Left lobe of liver (tissue), 2 donors: ENCODE measurements at places on chromosomes 5 and 9. TPM values are rescaled to one million over a fixed set of nuclear protein-coding genes. Genes with fewer than 3 reads are reported as not detected.
A peak's percentile ranks its signal among the peaks of the same experiment; 100 is the strongest.

Gene WNT8A
- not detected for total RNA-seq

Gene TAF11L4
- total RNA-seq = not detected

Gene HTR1A
- not detected for total RNA-seq

Gene SLC27A4
- 30.3 TPM for total RNA-seq

Gene PCDHGB1
- 0.63 TPM for total RNA-seq

Gene HMCN2
- total RNA-seq = 3.0 TPM

Gene PCDHA9
- not detected for total RNA-seq

DNA sequence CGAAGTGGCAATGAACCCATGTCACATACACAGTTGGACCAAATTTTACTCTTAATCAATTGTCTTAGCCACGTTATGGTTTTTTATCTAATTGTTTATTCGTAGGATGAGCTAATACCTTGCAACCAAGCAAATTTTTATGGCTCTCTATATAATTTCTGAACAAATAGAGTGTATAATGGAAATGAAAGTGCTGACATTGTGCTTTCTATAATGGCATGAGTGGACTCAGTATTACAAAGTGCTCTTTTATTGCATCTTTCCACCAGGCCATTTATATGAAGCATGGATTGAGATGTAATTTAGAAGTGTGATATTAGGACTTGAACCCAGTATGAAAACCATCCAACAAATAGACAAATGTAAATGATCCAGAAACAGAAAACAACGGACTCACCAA is 1096.0 kb downstream of the DTWD2 start:
- DNase-seq = no peak

- DNase-seq = no peak
Measured at GRCh38 chr9:91275655-91276054, 86.1 kb downstream of the AUH start.

GRCh38 chr5:98205691-98206461 is 567.6 kb upstream of the RGMB start:
- DNase-seq = no peak

DNA sequence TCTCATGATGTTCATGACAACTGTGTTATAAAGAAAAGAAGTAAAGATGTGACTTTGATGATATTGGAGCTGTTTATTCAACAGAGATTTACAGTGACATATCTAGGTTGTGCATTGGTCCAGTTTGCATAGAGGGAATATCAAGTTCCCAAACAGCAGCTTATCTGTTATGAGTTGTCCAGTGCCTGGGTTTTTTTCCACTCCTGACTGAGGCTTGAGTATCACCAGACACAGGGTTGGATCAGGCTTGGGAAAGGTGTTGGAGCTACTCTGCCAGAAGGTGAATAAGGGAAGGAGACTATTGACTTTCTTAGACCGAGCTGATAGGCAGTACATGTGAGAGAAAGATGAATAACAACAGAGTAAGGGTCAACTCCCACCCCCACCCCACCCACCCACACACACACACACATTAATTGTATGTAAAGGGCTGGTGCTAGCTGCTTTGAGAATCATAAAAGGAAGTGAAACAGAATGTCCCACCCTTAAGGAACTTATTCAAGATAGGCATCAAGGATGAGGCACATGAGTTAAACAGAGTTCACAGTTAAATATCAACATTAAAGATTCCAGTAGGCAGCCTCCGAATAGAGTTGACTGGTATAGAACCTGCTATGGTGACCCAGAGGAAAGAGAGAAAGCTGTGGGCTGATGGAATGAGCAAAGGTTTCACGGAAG is 33.0 kb upstream of the RASGRF2 start:
- no peak for DNase-seq

DNA sequence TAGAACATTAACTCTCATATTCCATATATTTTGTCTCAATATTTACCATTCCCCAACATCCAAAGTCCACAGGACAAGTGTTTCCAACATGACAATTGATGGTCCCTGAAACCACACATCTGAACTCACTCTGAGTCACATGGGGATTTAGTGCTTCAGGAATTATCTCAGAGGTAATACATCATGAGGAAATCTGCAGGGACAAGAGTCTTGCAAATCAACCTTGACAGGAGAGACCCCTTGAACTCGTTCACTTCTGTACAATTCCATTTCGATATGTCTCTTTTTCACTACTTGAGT is 119.7 kb upstream of the ABCA1 start:
- no peak for DNase-seq

- DNase-seq = no peak
Measured at GRCh38 chr5:160957312-160957861, 105.4 kb upstream of the ATP10B start.

DNA sequence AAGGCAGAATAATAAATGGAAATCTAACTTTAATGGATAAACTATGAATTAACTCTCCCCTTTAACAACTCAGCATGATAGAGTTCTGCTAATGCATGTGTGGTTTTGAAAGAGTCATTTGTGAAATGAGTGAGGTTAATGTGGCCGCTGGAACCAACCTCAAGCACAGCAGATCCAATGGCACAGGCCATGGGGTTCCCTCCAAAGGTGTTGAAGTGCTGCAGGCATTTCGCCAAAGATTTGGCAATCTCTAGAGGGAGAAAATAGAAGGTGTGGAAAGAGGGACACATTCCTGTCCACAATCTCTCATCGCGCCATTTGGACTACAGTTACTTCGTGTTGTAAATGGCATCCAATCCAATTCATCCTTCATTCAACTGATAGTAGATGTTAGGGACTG is 35.0 kb downstream of the AGXT2 start:
- DNase-seq = peak; percentile 68

DNA sequence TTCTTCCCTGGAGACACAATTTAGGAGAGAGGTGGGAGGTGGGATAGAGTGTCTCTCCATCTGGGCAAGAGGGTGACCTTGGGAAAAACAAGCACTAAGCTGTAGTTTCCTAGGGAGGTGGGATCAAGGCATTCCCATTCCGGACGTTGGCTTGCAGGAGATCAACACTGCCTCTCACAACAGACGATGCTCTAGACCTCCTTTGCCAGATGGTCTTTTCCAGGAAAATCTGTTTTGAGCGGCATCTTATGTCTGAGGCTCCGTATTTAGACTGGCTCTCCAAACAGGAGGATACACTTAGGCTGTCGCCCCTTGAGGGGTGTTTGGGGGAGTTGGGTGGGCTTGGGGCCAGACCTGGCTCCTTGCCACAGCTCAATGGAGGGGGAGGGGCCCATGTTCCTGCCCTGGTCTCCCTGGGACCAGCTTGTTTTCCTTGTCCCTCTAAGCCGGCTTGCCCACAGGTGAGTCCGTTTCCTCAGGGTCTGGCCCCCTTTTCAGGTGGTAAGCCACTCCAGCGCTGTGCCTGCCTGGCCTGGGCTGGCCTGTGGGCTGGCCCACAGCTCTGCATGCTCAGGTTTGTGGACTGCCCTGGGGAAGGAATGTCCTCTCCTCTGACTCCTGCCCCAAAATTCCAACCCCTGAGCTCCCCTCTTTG is 2.4 kb downstream of the PSD2 start:
- DNase-seq = no peak

DNA sequence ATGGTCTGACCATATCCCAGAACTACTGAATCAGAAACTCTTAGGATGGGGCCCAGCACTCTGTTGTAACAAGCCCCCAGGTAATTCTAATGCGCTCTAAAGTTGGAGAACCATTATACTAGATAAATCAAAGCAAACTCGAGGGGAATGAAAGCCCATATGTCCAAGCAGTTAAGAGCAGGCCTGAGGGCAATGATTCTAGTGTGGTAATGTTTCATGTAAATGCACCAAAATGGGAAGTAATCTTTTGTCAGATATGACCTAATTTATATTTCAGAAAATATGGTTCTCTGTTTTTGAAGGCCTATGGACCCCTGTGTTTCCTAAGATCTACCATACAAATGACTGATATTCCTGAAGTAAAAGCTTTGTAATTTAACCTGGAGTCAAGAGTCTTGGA is 108.0 kb upstream of the PTGER4 start:
- DNase-seq = no peak

DNA sequence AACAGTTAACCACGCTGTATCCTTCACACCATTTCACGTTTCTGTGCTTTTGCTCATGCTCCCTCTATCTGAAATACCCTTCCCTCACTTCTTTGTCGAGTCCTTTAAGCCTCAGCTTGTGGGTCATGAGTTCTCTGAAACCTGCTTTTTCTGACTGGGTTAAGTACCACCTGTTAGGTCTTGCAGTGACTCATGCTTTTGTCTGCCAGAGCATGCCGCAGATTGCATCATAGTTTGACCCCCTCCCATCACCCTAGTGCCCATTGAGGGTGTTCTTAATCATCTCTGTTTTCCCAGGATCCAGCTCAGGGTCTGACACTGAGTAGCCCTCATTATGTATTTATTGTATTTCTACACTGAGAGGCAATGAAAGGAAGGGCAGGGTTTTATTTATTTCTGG is 190.2 kb downstream of the ASTN2 start:
- DNase-seq = no peak

DNA sequence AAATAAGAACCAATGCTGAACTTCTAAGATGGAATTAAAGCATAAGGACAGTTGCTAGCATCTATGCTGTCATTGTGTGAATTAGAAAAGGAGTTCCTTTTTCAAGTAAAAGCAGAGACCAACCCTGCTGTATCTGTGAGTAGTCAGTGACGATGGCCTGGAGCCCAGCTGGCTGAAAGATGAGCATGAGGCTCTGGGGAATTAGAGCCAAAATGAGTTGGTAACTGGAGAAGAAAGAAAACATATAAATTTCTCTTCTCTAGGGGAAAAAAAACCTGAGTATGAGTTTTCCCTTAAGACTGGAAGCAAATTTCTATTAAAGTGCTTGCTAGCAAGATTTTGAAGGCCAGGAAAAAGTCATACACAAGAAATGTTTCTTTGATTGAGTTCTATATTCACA is 1.6 kb upstream of the SPZ1 start:
- DNase-seq = no peak

DNA sequence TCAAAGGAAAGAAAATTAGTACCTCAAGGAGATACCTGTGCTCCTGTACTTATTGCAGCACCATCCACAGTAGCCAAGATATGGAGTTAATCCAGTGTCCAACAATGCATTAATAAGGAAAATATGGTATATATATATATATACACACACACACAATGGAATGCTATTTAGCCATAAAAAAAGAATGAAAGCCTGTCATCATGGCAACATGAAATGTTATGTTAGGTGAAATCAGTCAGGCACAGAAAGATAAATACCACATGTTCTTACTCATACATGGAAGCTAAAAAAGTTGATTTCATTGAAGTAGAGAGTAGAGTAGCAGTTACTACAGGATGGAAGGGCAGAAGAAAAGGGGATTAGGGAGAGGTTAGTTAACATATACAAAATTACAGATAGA is 601.5 kb downstream of the ANXA1 start:
- DNase-seq = no peak

DNA sequence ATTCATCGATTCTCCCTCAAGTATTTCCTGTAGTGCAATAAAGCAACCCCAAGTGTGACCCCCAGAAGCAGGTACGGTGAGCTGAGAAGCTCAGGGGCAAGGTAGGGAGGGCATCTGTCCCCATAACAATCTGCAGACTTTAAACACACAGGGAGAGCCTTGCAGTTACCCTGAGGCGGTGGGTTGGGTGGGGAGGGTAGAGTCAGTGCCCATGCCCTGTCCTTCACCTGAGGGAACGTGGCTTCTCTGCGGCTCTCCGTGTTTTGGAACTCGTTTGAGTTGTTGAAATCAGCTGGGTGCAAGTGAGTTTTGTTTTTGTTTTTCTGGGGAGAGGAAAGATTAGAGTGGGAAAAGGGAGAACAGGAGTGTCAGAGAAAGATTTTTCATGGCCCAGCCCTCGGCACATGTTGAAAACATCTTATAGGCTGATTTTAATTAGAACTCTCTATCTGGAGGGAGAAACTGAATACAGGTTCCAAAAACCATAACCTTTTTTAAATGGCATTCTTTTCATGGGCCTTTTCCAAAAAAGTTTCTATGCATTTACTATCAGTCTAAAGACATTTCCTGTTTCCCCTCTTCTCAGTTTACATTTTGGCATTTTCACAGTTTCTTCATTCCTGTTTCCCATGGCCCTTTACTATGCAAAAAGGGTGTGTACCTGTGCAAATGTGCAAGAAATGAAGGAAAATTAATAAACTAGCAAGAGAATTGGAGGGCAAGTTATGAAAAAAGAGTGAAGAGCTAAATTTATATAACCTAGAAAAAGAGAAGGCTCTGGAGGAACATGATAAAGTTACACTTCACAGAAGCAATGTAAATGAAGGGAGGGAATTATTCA is 266.5 kb upstream of the VLDLR start:
- no peak for DNase-seq

GRCh38 chr9:70052768-70053167 is 9.1 kb downstream of the MAMDC2 start:
- peak; percentile 67 for DNase-seq

DNA sequence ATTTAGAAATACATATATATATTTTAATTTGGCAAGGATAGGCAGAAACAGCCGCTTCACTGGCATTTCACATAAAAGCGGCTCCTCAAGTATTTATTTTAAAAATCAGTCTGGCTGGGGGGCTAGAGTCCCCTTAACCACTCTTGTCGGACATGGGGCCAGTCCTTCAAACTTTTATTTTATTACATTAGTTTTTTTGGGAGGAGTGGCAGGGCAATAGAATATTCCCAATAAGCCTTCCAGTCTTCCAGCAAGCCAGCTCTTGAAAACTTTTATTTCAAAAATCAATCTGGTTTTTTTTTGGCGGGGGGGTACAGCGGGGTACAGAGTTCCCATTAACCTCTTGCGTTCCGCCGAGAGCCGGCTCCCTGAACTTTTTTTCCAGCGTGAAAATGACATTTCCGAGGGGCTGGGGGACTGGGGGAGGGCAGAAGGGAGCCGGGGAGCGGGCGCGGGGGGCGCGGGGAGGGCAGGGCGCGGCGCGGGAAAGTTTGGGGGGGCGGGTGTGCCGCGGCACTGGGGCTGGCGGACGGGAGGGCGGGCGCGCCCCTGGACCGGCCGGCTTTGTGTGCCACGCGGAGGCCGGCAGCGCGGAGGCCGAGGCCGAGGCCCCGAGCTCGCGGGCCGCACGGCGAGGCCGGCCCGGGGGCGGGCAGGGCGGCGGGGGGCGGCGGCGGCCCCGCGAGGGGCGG is 504 bp upstream of the ZNF618 start:
- DNase-seq = no peak

- no peak for DNase-seq
Measured at GRCh38 chr9:16787724-16788123, 82.7 kb downstream of the BNC2 start.

DNA sequence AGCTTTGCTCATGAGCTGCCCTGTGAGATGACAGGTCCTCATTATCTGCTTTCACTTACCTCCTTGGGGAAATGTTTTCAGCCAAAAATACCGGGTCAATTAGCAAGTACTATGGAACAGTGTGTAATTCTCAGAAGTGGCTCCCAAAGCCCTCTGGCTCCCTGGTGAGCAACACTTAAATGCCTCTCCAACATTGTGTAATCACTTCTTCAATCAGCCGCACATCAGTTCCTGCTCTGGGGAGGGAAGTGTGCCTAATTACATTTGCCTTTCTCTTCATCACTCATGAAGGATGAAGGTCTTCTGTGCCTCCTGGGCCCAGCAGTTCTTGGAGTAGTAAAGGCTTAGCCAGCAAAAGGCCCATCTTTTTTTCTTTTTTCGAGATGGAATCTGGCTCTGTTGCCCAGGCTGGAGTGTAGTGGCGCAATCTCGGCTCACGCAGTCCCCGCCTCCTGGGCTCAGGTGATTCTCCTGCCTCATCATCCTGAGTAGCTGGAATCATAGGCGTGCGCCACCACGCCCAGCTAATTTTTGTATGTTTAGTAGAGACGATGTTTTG is 23.1 kb downstream of the NIM1K start:
- DNase-seq = no peak
